Activated CD4-positive, alpha-beta T cell treated with anti-CD3 and anti-CD28 coated beads for 1 hour (primary cell): ENCODE measurements at places on chromosomes 12 and 14.

DNA sequence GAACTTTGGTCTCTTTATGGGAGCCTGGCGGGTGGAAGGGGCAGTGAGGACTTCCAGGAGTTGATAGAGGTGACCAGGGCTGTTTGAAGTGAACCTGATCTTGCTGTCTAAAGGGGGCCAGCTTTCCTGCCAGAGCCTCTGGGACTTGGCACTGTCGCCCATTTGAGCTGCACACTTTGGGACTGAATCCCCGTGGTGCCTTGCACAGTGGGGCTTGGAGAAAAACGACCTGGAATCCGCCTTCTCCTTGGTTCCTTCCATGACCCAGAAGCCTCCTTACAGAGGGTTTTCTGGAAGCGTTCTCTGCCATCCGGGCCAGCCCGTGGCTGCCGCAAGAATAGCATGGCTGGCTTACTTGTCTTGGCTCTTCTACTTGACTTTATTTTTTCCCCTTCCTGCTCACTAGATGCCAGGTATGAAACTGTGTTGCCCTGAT, 2.0 kb downstream of the RFLNA start:
- DNase-seq, result no peak

DNA sequence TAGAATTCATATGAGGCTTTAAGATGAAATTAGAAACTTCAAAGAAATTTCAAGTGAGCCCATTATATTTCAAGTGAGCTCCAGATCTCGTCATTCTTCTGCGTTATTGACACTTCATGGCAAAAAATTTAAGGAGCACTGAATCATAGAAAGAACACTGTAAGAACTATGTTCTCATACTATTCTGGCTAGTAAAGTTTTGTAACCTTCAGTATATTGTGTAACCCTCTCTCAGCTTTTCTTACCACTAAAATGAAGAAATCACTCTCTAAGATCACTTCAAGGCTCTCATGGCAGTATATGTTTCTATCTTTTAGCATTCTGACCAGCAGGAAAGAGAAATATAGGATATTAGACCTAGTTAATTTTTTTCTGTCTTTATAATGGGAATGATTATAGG, 6.3 kb downstream of the GPHN start:
- no peak for DNase-seq

DNA sequence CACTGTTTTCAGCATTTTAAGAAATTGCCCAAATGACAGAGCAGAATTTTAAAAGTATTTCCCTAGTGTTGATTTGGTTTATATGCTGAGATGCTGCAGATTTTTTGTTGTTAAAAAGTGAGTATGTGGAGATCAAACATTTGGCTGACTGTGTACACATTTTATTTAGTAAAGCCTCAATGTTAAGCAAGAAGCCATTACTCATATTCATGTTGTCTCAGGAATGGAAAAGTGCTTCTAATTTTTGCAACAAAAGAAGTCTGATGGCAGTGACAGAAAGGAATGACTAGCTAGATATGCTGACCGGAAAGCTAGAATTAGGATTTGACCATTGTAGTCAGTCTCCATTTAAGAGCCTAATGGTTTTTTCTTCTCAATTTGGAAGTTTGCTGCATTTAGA, 22.5 kb downstream of the SLC38A6 start:
- DNase-seq, result no peak

GRCh38 chr12:97404543-97404942, 58.1 kb upstream of the RMST start:
- no peak for DNase-seq

GRCh38 chr14:64778104-64778754, 74.0 kb downstream of the PLEKHG3 start:
- DNase-seq, result no peak

- peak; percentile 30 for DNase-seq
Measured at GRCh38 chr14:102508774-102509745, 516 bp downstream of the ANKRD9 start.

DNA sequence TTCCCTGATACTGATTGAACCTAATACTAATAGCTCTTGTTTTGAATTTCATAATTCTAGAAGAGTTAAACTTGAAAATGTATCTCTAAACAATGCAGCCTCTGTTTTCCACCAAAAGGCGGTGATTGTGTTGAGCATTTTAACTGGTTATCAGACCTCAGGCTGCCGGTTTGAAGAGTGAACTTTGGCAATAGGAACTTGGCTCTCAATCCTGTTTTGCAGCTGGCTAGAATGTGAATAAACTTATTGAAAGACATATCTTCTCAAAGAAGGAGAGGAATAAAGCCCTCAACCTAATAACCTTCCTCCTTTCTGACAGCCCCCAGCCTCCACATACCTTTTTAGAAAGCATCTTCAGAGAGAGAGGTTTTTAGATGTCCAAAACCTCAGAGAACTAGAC, 105.4 kb downstream of the SRGAP1 start:
- no peak for DNase-seq

GRCh38 chr12:32303174-32303549, 96.2 kb upstream of the FGD4 start:
- no peak for DNase-seq

DNA sequence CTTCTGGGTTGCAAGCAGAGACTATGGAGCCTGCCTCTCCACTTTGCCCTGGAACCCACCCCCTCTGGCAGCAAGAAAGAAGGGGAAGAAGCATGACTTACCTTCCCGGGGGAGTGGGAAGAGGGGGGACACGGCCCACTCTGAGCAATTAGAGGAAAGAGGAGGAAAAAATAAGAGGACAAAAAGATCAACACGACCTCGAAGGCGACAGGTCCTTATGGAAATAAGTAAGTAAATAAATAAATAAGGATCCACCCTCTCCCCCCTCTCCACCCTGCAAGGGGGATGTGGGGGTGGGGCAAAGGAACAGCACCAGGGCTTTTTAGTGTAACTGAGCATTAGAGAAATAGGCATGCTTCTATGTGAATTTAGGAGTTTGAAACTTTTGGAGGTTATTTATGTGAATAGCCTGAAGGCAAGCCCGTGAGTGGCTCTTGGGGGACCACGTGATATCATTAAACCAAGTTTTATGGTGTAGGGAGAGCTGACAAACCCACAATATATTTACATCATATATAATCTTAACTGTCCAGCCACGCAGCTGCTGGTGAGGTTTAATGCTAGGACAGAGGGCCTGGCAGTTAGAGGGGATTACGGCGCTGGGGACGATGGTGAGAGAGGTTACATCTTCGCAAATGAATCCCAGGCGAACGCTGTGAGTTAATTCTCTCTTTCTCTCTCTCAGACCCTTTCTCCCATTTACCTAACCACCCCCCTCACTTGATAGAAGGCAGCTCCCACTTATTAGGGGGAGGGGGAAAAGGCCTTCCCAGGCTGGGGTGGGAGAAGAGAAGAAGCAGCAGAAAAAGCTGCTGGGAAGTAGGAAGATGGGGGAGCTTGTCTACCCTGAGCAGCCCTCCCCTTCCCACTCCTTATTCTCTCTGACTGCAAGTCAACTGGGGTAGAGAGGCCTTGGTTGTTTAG, 4.8 kb downstream of the HOXC5 start:
- DNase-seq, result no peak

- DNase-seq, result no peak
Measured at GRCh38 chr12:27965966-27966365, 6.6 kb downstream of the PTHLH start.

GRCh38 chr12:24172031-24172772, 222.7 kb upstream of the SOX5 start:
- no peak for DNase-seq

DNA sequence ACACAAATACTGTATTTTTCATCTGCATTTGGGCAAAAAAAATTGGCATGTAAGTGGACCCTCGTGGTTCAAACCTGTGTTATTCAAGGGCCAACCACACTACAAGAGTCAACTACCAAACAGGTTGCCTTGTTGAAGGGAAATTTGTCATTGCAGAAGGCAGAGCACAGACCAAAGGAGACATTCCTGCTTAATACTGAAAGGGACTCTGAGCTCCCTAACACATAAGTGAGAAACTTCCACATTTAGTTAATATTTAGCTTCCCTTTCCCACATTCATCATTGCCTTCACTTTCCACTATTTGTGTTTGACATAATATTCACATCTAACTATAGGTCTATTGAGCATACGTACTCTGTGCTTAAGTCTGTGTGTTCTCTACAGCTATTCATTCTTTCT, 266.9 kb downstream of the KCNH5 start:
- no peak for DNase-seq

DNA sequence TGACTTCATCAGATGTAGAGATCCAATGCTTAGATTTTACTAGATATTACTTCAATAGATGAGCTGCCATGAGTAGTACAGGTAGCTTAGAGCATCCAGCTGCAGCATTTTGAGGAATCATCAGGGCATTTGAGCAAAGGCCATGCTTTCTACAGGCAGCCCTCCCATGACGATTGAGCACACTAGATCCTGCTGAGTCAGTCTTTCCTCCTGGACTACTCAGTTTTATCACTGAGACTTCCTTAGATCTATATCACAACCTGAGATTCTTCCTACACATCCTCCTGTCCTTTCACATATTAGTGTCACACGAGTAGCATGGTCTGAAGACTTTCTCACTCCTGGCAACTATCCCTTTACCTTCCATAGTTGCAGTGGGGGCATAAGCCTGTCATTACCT, 1401.8 kb downstream of the FSCB start:
- no peak for DNase-seq

DNA sequence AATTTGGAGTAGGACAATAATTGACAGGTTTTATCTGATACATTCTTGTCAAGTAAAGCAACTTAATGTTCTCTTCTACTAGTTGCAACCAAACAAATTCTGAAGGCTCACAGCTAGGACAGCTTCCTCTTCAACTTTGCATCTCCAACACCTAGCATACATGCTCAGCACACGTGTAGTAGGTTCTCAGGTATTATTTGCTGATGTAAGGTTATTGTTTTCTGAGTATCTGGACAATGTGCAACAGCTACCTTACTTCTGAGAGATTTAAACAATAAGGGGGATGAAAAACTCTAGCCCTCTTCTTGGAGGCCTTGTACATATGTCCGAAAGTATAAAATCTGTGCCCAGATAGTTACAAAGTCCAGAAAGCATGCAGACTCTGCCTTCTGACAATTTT, 15.5 kb upstream of the FLRT2 start:
- DNase-seq, result no peak

GRCh38 chr12:57584690-57585089, 6.3 kb upstream of the PIP4K2C start:
- no peak for DNase-seq

DNA sequence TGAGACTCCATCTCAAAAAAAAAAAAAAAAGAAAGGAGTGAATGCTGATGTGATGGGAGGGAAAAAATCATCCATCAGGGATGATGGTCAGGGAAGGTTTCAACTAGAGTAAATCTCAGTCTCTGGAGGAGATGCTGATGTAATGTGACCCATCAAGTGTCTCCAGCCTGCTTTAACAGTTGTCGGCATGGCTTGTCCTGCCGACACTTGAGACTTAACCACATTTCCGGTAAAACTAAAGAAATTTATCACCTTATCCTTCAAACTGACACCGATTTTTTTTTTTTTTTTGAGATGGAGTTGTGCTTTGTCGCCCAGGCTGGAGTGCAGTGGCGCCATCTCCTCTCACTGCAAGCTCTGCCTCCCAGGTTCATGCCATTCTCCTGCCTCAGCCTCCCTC, 21.5 kb upstream of the ANAPC5 start:
- no peak for DNase-seq

GRCh38 chr12:77070800-77071449, 5.6 kb upstream of the E2F7 start:
- DNase-seq, result no peak

GRCh38 chr14:86124328-86124727, 594.4 kb downstream of the FLRT2 start:
- no peak for DNase-seq

- DNase-seq, result no peak
Measured at GRCh38 chr14:34604995-34605394, 25.0 kb downstream of the SNX6 start.

DNA sequence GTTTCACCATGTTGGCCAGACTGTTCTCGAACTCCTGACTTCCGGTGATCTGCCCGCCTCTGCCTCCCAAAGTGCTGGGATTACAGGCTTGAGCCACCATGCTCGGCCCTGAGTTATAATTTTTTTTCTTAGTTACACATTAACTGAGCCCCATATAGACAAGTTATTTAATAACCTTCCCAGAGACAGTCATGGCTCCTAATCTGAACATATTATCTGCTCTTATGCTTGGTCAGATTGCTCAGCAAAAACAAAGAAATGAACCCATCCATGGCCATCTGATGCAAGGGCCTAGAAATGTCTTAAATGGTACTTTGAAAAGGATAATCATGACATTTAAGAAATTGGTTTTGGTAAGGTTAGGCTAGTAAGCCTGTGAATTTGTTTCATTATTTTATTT, 13.0 kb downstream of the SAMD15 start:
- no peak for DNase-seq

GRCh38 chr14:21526672-21527317, 649 bp upstream of the SALL2 start:
- DNase-seq, result no peak

GRCh38 chr12:132465269-132466190, 24.4 kb upstream of the FBRSL1 start:
- no peak for DNase-seq

- no peak for DNase-seq
Measured at GRCh38 chr14:85566603-85567002, 36.7 kb downstream of the FLRT2 start.

GRCh38 chr12:85575120-85576096, 260.8 kb downstream of the RASSF9 start:
- no peak for DNase-seq

DNA sequence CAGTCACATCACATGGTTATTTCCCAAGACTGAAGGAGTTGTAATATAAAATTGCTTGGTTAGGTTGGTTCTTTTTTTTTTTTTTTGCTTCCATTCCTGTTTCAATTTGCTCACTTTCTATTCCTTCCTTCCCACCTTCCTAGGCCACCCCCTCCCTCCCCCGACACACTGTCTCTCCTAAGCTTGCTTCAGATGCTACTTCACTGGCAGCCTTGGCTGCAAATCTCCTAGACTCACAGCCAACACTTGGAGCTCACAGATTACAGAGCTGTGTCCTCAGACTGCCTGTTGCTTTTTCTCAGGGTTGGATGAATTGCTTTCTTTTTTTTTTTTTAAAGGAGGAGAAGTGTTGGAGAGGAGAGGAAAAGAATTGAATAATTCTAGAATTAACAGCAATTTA, 77.3 kb upstream of the GRIN2B start:
- DNase-seq, result no peak

DNA sequence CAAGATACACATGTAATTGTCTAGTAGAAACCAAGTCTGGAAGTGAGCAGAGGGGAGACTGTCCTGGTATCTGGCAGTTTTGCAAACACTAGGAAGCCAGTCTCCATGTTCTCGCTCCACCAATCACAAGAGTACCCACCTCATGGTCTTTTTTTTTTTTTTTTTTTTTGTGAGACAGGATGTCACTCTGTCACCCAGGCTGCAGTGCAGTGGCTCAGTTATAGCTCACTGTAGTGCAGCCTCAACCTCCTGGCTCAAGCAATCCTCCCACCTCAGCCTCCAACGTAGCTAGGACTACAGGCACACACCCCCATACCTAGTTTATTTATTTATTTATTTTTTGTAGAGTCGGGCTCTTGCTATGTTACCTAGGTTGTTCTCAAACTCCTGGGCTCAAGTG, 189.2 kb downstream of the EFCAB11 start:
- no peak for DNase-seq
